ENCODE measurements at places on chromosomes 3 and 15.

- DNase-seq: no peak
These were observed 12.2 kb upstream of the SLC28A1 start for GRCh38 chr15:84872009-84872910.

DNA sequence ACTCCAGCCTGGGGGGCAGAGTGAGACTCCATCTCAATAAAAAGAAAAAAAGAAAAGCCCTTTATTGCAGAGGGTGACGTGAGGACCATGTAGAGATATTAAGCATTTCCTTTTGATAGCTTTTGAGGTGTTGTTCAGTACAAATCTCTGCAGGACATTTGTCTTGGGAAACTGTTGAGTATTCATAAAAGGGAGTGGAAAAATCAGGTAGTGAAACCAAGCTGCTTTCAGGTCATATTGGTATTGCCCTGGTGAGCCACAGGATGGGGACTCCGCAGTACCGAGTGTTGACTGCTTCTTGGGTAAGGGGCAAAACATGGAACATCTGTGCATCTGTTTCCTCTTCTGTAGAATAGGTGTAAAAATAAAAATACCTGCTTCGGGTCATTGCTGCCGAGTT lies 9.9 kb downstream of the ITPR1 start:
- DNase-seq: peak; percentile 33

DNA sequence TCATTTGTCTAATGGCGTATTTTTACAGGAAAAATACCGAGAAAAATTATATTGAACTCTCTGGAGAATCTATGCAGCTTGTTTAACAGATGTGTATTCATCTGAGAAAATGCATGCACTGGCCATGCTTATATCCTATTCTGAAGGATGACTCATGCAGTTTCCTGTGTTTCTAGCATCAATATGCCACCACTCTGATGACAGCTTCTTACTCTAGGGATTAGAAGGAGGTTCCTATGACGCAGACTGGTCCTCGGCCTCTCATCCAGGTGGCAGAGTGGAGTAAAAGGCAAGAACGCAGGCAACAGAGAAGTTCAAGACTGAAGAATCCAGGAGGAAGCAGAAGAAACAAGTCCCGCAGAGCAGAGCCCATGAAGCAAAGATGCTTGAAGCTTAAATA lies 910.0 kb upstream of the ROBO1 start:
- no peak for DNase-seq

DNA sequence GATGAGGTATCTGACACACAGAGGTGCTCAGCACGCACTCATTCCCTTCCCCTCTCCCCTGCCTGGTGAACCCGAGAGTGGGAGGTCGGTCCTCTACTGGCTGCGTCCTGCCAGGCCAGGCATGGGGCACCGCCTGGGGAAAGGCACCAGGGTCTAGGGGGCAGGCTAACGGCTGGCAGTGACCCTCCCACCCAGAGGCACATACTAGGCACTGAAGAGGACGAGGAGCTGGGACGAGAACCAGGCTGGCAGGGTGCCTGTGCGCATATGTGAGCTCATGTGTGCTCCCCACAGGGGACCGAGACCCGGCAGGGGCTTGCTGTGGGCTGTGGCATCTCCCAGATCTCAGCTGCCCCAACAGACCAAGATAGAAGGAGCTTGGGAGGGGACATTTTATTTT lies 86.7 kb downstream of the IQSEC1 start:
- no peak for DNase-seq

- DNase-seq: no peak
These were observed 10.1 kb downstream of the PCSK6 start for GRCh38 chr15:101479342-101479845.

DNA sequence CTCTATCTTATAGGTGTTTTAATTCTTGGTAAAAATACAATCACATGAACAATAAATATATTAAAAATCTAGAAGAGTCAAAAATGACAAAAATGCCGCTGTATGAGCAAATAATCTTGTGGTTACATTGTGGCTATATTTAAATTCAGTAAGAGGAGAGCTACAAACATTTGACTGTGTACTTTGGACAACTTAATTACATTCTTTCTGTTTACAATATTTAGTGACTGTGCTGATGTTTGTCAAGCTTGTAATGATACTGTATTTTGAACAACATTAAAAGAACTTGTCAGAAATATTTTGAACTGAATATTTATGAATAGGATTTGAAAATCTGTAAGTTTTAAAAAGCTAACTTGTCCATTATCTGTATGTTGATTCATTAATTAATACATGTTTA lies 598.3 kb downstream of the SI start:
- no peak for DNase-seq

GRCh38 chr3:112763258-112763657 lies 83.4 kb downstream of the CD200R1L start:
- no peak for DNase-seq

DNA sequence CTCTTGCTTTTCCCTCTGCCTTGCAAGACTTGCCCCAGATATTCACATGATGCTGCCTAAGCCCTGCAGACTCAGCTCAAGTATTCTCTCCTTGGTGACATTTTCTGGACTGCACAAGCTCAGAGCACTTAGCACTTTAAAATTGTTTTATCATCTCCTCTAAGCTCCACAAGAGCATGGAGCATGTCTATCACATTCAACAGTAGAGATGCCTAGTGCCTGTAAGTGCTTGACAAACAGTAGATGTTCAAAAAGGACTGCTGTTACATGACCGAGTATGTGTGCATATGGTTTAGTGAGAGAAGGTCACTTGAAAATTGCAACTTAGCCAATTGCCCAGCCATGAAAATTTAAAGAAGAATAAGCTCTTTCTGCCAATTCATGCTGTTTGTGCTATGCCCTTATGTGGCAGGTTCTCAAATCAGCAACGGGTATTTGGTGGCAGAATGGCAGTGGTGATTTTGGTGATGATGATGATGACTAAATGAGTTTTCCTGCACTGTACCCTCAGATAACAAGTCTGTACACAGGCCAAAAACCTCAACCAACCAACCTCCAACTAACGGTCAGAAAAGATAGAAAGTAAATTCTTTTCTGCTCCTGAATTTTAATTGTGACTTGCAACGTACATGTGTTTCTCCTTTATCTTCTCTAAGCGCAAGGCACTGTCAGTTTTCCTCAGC lies 647.2 kb upstream of the UBE2E2 start:
- DNase-seq: no peak

DNA sequence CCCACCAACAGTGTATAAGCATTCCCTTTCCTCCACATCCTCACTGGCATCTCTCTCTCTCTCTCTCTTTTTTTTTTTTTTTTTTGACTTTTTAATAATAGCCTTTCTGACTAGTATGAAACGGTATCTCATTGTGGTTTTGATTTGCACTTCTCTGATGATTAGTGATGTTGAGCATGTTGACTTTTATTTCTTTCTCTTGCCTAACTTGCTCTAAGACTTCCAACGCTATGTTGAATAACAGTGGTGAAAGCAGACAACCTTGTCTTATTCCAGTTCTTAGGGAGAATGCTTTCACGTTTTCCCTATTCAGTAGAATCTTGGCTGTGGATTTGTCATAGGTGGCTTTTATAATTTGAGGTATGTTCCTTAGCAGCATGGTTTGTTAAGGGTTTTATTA lies 249.4 kb upstream of the MDFIC2 start:
- DNase-seq: no peak

- no peak for DNase-seq
These were observed 268.8 kb downstream of the ADAMTSL3 start for GRCh38 chr15:83922649-83923294.

- no peak for DNase-seq
These were observed 39.0 kb upstream of the SLC25A26 start for GRCh38 chr3:66181764-66182163.

GRCh38 chr3:148903941-148904340 lies 38.8 kb downstream of the CPA3 start:
- DNase-seq: no peak

GRCh38 chr3:98695796-98696195 lies 67.3 kb upstream of the ST3GAL6 start:
- DNase-seq: no peak

- no peak for DNase-seq
These were observed 11.7 kb upstream of the SEMA3B start for GRCh38 chr3:50256978-50257890.

- no peak for DNase-seq
These were observed 59.0 kb downstream of the CLEC3B start for GRCh38 chr3:45084820-45085816.

- DNase-seq: no peak
These were observed 261.2 kb upstream of the TRIM42 start for GRCh38 chr3:140416666-140417065.

- DNase-seq: no peak
These were observed 88.1 kb downstream of the MEX3B start for GRCh38 chr15:81957698-81958097.

- peak; percentile 61 for DNase-seq
These were observed 34.3 kb downstream of the IRAK2 start for GRCh38 chr3:10198761-10199649.

DNA sequence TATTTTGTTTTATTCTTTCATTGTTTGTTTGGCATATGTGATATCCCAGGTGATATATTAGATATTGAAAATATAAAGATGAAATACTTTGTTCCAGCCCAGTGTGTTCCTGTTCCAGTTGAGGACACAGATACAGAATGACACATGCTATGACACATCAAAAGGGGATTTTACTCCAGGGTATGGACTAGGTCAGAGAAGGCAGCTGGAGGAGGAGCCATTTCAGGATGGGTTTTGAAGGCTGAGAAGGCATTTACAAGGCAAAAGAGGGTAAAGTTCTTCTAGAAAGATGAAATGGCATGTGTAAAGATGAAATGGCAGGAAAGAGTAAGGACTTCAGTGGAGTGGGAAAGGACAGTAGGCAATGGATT lies 163.8 kb downstream of the ZIC1 start:
- DNase-seq: no peak

GRCh38 chr15:64634027-64634426 lies 141.4 kb downstream of the RBPMS2 start:
- DNase-seq: peak; percentile 62

GRCh38 chr3:37501571-37502313 lies 327.4 kb upstream of the LRRFIP2 start:
- no peak for DNase-seq

- no peak for DNase-seq
These were observed 48.2 kb upstream of the TEX264 start for GRCh38 chr3:51622868-51623267.

Data from GM06990 (cell line).